Cerebellar nuclear complex (tissue), 1 donor: ENCODE measurements at places on chromosomes 1 and 21.

DNA sequence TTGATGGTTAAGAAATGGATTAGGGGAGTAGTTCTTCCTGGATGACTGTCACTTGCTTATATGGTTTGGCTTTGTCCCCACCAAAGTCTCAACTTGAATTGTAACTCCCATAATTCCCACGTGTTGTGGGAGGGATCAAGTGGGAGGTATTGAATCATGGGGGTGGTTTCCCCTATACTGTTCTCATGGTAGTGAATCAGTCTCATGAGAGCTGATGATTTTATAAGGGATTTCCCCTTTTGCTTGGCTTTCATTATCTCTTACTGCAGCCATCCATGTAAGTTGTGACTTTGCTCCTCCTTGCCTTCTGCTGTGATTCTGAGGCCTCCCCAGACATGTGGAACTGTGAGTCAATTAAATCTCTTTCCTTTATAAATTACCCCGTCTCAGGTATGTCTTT is 1621.1 kb downstream of the MRPL39 start:
- DNase-seq = no peak

DNA sequence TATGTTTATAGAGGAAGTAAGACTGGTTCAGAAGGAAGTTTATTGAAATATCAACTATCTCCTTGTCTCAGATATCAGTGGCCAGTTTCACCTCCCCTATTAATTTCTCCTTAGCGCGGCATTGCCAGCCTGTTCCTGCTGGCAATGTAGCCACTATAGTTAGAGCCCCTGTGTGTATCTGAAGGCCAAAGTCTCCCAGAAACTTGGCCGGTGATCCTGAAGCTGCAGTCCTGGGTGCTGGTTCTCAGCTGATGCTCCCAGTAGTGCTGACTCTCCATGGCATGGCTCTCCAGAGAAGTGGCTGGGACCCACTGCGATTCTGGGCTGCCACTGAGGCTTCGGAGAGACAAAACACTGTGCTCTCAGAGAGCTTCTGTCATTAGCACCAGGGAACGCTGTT is 59.9 kb downstream of the TNN start:
- no peak for DNase-seq

GRCh38 chr1:164794356-164794755 is 235.4 kb downstream of the PBX1 start:
- no peak for DNase-seq

GRCh38 chr1:44707112-44707881 is 23.7 kb downstream of the RNU5D-1 start:
- no peak for DNase-seq

DNA sequence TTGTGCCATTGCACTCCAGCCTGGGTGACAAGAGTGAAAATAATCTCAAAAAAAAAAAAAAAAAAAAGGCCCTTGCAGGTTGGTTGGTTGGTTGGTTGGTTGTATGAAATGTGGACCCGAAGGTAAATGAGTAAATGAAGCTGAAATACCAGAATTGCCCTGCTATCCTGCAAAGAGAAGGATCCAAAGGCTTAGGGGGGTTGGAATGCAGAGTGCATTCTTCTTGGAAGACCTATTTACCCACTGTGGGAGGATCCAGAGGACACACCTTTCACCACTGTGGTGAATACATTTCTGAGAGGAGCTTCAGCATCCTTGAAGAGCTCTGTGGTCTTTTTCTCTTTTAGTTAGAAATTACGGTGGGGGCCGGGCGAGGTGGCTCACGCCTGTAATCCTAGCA is 28.7 kb upstream of the EIF4G3 start:
- no peak for DNase-seq

DNA sequence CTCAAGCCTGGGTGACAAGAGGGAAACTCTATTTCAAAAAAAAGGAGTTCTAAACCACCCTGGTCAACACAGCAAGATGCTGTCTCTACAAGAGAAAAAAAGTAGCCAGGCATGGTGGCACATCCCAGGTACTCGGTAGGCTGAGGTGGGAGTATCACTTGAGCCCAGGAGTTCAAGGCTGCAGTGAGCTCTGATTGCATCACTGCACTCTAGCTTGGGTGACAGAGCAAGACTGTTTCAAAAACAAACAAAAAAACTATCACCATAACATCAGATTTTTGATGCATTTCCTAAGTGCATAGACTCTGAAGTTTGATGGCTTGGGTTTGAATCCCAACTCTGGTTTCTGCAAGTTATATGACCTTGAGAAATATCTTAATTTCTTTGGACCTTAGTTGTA is 9.6 kb downstream of the ELOA start:
- no peak for DNase-seq

GRCh38 chr21:24197132-24197643 is 1410.1 kb downstream of the MRPL39 start:
- DNase-seq = no peak

- DNase-seq = no peak
Measured at GRCh38 chr1:117754061-117754969, 148.5 kb downstream of the TENT5C start.

DNA sequence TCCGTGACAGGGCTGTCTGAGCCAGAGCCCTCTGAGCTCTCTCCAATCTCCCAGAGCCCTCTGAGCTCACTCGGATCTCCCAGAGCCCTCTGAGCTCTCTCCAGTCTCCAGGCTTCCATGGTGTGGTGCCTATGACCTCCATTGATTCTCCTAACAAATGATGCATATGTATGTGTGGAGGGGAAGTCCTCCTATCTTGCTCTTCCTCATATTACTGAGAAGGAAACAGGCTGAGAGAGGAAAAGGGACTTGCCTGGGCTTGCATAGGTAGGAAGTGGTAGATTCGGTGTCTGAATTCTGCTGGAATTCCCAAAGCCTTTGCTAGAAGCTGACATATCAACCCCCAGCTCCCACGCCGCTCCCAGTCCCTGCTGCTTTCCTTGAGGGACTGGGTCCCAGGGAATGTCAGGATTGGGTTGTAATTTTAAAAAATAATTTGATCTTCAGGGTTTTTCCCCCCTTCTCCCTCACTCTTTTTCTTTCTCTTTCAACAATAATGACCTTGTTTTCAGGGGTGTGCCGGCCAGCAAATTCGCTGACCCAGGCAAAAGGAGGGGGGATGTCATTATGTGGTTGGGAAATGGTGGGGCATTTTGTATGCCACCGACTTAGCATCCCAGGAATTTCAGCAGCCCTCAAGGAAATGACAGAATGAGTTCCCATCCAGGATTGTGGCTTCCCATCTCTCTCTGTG is 42.3 kb upstream of the RUNX3 start:
- no peak for DNase-seq

GRCh38 chr1:58968360-58968952 is 184.6 kb upstream of the JUN start:
- no peak for DNase-seq

GRCh38 chr1:203769505-203770343 is 4.7 kb downstream of the LAX1 start:
- peak; percentile 29 for DNase-seq

DNA sequence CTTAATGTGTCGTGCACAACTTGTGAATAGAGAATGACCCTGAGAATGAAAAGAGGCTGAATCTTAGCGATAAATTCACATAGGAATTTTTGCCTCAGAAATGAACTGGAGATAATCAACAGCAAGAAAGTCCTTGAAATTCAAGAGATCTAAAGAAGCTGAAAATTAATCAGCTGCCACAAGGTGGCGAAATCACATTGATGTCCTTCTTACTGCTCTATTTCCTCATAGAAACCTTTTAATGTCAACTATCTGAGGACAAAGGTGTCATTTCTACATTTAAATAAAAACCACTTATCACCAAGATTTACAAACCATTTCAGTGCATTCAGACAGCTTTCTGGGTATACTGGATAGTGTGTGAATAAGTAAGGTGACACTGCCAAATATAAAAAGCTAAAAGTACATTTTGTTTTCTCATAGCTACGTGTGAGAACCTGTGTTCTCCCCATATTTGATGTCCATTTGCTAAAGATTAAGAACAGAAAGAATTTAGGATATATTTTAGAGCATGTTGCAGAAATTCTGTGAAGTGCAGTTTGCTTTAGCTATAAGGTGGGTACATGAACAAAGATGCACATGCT is 485.3 kb upstream of the PTBP2 start:
- DNase-seq = no peak

GRCh38 chr1:7006996-7007871 is 222.0 kb downstream of the CAMTA1 start:
- no peak for DNase-seq

GRCh38 chr1:114632427-114632826 is 37.4 kb downstream of the DENND2C start:
- DNase-seq = no peak

DNA sequence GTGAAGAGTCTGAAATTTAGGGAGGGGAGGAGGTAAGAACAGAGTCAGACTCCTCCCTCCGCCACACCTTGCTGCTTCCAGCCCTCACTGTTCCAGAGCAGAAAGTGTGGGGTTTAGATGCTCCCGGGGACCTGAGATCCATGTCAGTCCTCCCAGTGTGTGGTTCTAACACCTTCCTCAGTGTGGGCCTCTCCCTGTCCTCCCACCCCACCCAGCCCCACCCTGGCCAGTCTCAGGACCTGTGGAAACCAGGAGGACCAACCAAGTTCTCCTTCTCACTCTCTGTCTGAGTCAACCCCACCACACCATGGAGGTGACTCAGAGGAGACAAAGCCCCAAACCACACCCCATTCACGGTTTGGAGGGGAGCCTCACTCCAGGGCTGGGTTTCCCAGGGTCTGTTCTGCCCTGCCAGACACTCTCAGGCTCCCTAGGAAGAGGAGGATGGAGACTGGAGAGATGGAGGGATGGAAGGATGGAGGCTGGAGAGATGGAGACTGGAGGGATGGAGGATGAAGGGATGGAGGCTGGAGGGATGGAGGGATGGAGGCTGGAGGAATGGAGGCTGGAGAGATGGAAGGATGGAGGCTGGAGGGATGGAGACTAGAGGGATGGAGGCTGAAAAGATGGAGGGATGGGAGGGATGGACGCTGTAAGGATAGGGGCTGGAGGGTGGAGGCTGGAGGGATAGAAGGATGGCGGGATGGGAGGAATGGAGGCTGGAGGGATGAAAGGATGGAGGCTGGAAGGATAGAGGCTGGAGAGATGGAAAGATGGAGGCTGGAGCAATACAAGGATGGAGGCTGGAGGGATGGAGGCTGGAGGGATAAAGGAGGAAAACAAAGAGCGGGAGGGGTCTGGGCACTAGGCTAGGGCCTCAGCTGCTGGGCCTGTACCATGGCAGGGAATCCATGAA is 100.9 kb upstream of the RUNX3 start:
- no peak for DNase-seq

GRCh38 chr1:33001282-33001681 is 35.4 kb downstream of the AK2 start:
- DNase-seq = no peak

DNA sequence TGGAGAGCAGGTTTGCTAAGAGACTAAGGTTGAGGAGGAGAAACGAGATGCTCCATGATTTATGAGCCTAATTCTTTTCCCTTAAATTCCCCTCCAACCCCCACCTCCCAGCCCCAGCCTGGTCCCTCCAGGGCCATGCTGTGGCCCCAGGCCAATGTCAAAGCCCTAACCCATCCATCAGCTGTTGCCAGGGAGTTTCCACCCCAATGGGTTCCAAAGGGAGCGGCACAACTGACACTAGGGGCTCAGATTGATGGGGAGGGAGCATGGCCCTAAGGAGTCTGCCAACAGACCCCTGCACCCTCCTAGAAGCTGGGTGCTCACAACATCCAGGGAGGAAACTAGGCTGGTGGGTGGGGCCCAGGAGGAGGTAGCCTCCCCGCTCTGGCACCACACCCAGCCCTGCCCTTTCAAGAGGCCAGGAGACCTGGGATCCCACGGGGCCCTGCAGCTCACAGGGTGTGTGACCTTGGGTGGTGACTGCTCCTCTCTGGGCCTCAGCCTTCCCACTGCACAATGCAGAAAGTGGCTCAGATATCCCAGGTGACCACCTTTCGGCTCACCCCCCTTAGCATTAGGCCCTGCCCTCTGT is 12.9 kb downstream of the AHDC1 start:
- no peak for DNase-seq

- no peak for DNase-seq
Measured at GRCh38 chr1:175072099-175072951, 4.7 kb downstream of the TNN start.

- DNase-seq = peak; percentile 1
Measured at GRCh38 chr1:37556712-37557196, at the start of gene DNALI1. TSS of gene DNALI1 (plus strand) at chr1:37556940. CDS start at chr1:37556995, 55 bp downstream.

- DNase-seq = no peak
Measured at GRCh38 chr1:78617615-78618026, 2.6 kb upstream of the IFI44L start.

- DNase-seq = no peak
Measured at GRCh38 chr1:159955456-159955855, 1.4 kb upstream of the SLAMF9 start.
